ENCODE measurements at places on chromosomes 3 and 15.

DNA sequence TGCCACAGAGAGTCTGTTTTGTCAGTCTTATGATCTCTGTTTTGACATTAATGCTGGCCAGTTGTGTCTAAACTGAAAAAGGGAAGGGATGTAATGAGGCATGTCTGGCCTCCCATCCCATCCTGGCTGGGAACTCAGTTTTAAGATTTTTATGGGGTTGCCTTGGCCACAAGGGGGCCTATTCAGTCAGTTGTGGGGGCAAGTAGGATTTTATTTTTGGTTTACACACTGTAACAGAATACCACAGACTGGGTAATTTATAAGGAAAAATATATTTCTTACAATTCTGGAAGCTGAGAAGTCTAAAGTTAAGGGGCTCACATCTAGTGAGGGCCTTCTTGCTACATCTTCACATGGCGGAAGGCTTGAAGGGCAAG, 129.8 kb downstream of the TMEM108 start:
- DNase-seq: no peak

DNA sequence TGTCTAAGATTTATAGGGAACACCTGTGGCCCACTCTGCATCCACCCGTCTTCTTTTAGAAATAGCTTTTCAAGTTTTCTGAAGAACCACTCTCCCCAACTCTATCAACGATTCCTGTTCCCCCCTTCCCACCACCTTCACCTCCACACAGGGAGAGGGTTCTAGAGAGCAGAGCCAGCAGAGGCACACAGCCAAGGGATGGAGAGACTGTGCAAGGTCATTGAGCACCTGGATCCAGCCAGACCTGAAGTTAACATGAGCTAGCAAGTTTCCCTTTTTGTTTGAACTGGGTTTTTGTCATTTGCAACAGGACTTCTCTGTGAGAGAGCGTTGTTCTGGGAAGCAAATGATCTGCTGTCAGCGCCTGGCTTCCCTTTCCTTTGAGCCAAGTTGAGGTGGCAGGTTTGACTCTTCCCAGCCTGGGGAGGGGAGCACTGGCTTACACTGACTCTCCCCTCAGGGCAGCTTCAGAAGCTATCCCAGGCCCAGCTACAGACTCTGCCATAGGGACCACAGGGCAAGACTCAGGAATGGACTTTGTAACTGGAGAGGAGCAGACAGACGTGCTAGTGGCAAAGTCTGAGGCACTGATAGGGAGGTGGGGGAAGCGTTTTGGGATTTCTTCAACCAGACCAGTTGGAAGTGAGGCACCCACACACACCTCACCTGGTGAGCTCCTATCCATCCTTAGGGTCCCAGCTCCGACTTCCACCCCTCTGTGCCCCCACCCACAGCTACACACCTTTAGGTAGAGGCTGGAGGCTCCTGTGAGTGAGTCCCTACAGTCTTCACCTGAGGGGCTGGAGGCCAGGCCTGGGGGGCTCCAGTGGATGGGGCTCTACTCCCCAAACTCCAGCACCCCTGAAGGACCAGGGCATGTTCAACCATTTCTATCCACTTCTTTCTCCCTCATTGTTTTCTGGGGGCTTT, 19.4 kb upstream of the PLXNA1 start:
- DNase-seq: no peak

GRCh38 chr15:71294911-71295602, 179.8 kb downstream of the THSD4 start:
- DNase-seq: peak; percentile 92

GRCh38 chr3:130835483-130835882, 58.4 kb upstream of the ATP2C1 start:
- peak; percentile 7 for DNase-seq

DNA sequence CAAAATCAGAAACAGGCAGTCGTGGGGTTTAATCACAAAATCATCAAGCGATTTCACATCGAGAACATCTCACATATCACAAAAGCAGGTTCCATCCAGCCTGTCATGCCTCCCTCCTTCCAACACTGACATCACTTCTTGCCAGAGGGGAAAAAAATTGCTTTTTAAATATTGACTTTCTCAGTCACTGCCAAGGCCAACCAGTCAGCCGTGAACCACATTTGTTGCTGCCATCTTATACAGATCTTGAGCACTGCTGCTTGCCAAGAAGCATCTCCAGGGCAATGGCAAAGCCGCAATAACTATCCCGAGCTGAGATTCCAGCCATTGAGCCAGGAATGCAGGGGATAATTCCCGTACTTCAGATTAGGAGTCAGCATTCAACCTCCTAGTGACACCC, 174.6 kb downstream of the ANXA2 start:
- no peak for DNase-seq

- DNase-seq: no peak
Measured at GRCh38 chr3:23829242-23829934, 23.6 kb downstream of the UBE2E1 start.

GRCh38 chr3:3342141-3342540, 162.7 kb upstream of the CRBN start:
- no peak for DNase-seq

- DNase-seq: no peak
Measured at GRCh38 chr3:160454995-160455394, 5.4 kb upstream of the TRIM59 start.

- no peak for DNase-seq
Measured at GRCh38 chr15:68794307-68794706, 26.4 kb downstream of the ANP32A start.

DNA sequence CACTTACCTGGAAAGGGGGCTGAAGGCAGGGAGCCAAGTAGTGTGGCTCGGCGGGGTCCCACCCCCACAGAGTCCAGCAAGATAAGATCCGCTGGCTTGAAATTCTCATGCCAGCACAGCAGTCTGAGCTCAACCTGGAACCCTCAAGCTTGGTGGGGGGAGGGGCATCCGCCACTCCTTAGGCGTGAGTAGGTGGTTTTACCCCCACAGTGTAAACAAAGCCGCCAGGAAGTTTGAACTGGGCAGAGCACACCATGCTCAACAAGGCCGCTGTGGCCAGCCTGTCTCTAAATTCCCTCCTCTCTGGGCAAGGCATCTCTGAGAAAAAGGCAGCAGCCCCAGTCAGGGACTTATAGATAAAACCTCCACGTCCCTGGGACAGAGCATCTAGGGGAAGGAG, 156.3 kb downstream of the KBTBD8 start:
- DNase-seq: no peak

GRCh38 chr15:62593681-62594399, 428.8 kb upstream of the C2CD4B start:
- DNase-seq: no peak

DNA sequence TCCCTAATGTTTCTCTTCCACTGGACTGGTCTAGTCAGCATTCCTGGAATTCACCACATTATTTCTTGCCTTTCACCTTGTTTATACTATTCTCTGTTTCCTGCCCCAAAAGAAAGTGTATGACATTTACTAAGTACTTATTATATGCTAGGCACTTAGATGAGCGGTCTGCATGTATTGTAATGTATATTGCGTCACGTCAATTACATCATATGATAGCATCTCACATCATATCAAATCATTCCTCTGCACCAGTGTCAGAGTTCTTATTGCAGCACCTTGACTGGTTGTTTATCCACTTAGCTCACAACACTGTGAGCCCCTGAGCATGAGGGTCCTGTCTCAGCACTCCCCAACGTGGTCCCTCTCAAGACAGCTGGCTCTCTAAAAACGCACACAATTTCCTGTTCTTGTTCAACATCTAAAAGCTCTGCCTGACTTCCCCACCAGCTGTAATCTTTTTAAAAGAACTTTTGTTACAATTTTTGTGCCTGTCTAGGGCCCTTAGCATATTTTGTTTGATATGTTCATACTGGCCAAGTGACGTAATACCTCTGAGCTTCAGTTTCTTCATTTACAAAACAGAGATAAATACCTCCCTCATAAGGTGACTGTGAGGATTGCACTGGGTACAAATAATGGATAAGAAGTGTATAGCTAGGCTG, 58.8 kb downstream of the ARHGAP31 start:
- DNase-seq: peak; percentile 89

DNA sequence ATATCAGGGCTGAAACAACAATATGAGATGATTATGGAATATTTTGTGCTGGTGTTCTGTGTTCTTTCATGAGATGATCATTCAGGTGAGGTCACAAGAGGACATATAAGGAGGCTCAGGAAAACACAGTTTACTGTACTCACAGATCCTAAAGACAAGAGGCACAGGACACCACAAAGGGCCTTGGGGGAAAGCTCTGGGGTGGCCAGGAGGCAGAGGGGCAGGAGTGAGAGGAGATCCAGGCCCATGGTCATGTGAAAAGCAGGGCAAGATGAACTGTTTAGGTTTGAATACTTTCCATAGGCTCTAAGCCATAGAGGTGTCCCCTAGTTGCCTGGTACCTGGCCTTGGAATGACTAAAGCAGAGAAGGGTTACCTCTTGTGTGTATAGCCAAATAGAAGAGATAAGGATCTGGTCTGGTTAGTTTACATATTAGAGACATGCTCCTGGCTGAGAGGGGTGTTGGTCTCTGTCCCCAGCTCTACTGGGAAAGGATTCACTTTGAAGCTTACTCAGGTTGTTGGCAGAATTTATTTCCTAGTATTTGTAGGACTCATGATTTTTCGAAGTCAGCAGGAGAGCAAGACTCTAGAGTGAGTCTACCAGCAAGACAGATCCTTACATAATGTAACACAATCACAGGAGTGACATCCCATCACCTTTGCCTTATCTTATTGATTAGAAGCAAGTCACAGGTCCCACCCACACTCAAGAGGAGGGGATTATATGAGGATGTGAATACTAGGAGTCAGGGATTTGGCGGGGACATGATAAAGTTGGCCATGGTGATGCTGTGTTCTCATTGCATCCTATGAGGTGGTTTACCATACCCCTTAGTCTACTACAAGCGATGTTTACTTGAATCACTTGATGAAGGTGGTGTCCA, 11.3 kb upstream of the TM4SF1 start:
- DNase-seq: no peak

GRCh38 chr15:68503791-68504680, 72.1 kb upstream of the ITGA11 start:
- DNase-seq: peak; percentile 39

GRCh38 chr15:41581110-41581509, 22.1 kb downstream of the TYRO3 start:
- DNase-seq: peak; percentile 10

DNA sequence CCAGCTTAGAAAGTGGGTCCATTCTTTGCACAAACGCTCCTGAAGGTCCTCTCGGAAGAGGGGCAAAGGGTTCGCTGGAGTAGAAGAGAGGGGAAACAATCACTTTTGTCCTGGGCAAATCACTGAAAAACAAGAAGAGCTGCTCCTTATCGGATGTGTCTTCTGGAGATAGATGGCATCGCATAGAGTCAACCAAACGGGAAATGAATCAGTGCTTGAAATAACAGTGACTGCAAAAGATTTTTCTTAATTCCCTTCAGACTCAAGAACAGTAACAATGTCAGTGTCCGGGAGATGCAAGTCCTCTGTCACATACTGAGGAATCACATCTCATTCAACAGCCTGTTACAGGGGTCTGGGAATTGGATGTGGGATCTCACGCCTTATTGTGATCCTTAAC, 78.8 kb upstream of the PCSK6 start:
- DNase-seq: no peak

DNA sequence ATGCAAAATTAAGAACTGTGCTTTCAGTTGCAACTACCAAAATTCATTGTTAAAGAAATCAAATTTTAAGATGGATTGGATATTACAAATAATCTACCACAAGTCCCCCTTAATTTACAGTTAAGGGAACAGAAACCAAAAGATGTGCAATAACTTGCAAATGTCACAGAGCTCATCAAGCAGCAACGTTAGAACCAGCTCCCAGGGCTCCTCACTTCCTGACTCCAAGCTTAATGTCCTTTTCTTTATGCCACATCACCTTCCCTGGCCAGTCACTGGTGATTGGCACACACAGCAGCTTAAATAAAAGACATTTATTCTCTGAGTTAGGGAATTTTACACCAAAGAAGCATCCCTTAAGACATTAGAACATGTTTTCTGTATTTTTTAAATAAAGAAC, 159.7 kb downstream of the RSL24D1 start:
- DNase-seq: no peak

DNA sequence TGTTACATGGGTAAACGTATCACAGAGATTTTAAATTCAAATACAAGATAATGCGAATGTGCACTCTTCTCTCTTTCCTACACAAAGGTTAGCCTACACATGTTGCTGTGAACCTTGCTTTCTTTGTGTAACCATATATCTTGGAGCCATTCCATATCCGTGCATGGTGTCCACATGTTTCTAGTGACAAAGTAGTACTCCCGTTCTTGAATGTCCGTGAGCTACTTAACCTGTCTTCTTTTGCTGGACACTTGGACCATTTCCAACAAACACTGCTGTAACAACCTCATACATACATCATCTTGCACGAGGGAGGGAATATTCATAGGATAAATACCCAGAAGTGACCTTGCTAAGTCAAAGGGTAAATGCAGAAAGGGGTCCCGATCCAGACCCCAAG, 75.0 kb downstream of the STRIT1 start:
- DNase-seq: no peak

DNA sequence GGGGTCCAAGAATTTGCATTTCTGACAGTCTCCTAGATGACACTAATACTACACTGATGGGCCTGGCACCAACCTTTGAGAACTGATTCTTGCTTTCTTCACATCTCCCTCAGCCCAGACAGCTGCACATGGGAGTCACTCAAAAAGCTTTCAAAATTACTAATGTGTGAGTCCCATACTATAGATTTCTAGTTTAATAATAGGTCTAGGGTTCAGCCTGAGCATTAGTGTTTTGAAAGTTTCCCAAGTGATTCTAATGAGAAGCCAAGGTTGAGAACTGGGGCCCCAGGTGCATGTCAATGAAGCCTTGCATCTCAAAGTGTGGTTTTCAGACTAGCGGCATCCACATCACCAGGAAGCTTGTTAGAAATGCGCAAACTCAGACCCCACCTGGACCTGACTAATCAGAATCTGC, 159.9 kb upstream of the CMC1 start:
- no peak for DNase-seq

DNA sequence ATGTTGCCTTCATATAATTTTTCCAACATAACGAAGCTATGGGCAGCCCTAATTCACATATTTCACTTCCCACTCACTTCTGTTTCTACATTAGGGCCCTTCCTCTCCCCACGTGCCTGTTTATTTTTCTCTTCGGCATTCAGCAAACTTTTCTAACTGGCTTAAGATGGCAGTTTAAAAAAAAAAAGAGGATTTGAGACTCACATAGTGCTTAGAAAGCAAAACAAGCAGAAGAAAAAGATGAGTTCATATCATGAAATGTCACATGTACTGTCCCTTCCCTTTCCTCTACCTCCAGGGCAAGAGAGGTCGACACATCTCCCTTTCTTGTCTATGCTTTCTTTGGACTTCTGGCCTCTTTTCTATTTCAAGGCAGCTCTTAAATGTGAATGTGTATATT, 30.6 kb downstream of the SLC49A4 start:
- no peak for DNase-seq

DNA sequence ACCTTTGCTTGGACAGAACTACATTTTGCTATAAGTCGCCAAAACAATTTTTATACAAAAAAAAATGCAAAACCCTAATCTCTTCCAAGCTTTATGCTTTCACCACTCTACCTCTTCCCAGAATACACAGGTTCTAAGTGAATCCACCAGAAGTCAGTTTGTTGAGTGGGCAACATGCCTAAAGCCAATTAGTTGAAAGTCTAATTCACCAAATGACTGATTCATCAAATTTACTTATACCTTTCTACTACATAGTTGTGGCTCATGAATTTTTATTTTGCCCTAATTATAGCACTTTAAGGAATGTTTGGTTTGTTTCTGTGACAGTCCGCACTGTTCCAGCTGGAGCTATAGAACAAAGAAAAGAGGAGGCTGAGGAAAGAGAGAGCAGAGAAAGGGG, 265.9 kb upstream of the TGFBR2 start:
- DNase-seq: no peak
